CD4-positive, alpha-beta T cell treated with Interleukin-6 at 100 ng/mL for 8 hours (primary cell): ENCODE measurements at places on chromosomes 6 and 20.
A peak's percentile ranks its signal among the peaks of the same experiment; 100 is the strongest.

DNA sequence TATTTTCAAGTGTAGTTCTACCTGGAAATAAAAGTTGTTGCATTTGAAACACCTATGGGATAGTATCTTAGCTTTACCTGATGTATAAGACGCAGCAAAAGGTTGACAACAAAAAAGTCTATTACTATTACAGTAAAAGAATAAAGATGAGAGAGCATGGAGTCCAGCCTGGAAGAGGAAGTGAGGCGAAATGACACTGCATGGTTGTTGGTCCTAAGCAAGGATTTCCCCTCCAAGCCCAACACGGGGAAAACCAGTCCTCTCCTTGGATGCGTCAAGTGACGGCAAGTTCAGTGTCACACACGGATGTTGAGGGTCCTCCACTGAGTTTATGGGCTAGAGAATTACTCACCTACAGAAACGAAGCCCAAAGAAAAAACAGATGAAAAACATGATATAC lies 51.7 kb downstream of the COL11A2 start:
- DNase-seq = no peak

DNA sequence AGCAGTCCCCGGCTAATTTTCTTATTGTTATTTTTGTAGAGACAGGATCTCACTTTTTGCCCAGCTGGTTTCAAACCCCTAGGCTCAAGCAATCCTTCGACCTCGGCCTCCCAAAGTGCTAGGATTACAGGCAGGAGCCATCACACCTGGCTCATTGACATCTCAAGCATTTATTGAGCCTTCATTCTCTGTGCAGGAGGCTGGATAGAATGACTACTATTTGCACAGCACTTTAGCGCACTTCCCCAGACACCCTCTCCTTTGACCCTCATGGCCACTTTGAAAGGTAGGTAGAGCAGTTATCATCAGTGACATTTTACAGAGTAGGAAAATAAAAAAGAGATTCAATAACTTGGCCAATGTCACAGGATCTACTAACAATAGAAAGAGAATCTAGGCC lies 124.0 kb upstream of the STXBP5 start:
- DNase-seq = no peak

DNA sequence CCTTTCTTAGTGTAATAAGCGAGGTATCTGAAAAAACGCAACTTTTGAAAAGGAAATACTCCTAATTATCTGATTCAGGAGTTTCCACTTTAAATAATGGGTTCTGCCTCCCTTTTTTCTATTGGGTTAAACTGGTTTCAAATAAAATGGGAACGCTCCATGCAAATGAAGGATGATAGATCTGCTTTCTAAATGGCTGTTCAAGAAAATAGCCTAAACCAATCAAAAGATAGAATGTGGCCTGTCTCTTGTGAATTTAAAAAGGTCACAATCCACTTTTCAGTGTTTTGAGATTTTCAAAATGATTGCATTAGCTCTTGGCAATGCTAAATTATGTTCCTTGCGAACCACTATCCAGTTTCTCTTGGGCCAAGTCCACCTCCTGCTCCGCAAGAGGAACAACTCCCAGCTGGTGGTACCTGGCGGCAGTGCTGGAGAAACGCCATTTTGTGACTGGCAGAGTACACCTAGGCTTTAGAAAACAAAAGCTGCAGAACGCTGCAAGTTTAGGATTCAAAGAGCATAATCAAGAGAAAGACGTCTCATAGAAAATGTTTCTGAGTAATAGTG lies 56.7 kb downstream of the TRIM38 start:
- no peak for DNase-seq

- DNase-seq = peak; percentile 44
Observed at GRCh38 chr20:37615340-37616109, 78.3 kb upstream of the CTNNBL1 start.

DNA sequence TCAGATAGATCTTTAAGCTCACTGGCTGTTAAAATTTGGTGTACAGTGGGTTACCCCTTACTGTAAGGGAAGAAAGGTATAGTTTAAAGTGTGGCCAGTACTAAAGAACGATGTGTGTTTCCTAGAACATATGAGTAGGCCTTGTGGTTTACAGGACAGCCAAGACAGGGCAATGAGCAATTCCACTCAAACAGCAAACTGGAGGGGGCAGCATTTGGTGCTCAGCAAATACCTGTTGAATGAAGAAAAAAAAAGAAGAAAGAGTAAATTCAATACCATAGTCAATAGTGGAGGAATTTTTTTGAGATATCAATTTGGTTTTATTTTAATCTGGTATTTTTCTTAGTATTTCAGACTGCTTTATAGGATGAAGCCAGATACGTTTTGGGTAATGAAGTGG lies 3.8 kb upstream of the NCOA5 start:
- DNase-seq = no peak

GRCh38 chr6:109701774-109702173 lies 10.7 kb downstream of the FIG4 start:
- no peak for DNase-seq

GRCh38 chr20:16922834-16923233 lies 174.7 kb downstream of the OTOR start:
- DNase-seq = no peak

GRCh38 chr6:152136449-152136825 lies 329.0 kb downstream of the ESR1 start:
- no peak for DNase-seq

DNA sequence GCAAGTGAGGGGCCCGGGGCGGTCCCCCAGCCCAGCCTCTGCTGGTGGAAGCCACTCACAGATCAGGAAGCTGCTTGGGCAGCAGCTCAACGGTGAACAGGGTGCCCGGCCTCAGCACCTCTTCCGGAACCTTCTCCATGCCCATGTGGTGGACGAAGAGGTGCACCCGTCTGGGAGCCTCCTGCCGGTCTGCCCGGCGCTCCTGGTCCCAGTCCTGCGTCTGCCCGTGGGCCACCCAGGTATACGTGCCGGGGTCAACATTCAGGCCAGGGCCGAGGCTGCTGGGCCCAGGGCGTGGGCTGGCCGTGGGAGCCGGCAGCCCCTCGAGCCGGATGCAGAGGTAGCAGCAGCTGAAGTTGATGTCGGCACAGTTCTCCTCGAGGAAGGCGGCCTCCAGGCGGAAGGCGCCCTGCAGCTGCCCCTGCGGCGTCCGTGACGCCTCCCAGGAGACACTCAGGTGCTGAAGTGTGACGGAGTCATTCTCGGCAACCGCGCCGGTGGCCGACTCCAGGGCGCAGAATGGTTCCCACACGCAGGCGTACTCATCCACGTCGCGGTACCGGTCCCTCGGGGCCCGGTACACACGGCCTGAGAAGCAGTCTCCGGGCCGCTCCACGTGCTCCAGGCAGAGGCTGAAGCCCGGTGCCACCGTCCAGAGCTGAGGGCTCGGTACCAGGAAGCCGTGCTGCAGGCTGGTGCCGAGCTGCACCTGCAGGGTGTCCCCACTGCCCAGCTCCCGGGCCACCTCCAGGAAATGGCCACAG lies 8.7 kb downstream of the FNDC11 start:
- no peak for DNase-seq

DNA sequence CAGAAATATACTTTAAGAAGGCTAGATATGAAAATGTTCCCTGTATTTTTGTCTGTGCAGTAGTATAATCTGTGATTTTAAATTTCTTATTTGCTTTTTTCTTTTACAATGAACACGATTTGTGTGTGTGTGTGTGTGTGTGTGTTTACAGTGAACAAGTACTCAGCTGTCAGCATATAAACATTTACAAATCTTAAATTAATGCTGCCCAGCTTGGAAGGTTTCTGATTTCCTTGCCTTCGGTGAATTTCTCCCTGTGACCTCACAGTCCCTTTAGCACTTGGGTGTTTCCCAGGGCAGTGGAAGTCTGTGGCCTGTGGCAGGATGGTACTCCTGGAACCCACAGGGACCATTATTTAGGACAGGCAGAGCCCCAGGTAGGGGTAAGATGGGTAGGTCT lies 37.6 kb downstream of the TXLNB start:
- DNase-seq = no peak

DNA sequence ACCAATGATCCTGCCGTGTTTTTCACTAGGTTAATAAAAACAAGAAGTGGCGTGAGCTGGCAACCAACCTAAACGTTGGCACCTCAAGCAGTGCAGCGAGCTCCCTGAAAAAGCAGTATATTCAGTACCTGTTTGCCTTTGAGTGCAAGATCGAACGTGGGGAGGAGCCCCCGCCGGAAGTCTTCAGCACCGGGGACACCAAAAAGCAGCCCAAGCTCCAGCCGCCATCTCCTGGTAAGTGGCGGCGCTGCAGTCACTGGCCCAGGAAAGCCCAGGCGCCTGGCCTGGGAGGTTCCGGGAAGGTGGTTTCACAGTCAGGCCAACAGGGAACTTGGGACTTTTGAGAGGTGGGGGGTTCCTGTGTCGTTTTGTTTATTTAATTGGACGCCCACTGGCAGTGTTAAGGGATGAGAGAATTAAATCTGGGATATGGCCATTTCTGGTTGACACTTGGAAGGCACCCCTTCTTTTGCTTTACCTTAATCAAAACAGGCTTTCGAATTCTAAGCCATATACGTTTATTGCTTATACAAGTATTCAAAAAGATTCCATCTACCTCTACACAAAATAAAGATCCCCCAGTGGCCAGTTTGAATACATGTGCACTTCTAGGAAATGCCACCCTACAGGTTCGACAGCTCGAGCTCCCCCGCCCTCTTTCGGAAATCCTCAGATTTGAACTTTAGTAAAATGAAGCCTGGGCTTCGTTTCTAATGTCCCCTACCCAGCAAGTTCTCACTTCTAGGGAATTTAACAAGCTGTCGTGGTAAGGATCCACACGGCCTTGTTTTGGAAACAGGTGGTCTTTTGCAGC lies 138.9 kb downstream of the TMEM242 start:
- peak; percentile 40 for DNase-seq

DNA sequence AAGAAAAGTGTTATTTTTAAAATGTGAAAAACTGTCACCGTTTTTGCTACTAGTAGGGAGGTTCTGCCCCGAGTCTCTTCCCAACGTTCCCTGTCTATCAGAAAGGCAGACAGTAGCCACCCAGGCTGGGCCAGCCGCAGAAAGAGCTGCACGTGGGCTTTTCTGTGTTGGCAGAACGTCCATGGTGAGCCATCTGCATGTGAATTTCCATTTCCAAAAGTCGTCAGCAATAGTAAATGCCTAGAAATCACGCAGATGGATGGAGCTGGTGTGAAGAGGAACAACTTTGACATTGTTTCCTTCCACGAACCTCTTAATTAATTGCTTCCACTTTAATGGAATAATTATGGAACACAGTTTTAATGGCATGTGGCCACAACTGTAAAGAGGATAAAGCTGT lies 97.5 kb downstream of the FAM120B start:
- no peak for DNase-seq

GRCh38 chr6:7727946-7728854 lies 2.3 kb downstream of the BMP6 start:
- no peak for DNase-seq

GRCh38 chr6:38137608-38138265 lies 318.2 kb downstream of the ZFAND3 start:
- DNase-seq = no peak

DNA sequence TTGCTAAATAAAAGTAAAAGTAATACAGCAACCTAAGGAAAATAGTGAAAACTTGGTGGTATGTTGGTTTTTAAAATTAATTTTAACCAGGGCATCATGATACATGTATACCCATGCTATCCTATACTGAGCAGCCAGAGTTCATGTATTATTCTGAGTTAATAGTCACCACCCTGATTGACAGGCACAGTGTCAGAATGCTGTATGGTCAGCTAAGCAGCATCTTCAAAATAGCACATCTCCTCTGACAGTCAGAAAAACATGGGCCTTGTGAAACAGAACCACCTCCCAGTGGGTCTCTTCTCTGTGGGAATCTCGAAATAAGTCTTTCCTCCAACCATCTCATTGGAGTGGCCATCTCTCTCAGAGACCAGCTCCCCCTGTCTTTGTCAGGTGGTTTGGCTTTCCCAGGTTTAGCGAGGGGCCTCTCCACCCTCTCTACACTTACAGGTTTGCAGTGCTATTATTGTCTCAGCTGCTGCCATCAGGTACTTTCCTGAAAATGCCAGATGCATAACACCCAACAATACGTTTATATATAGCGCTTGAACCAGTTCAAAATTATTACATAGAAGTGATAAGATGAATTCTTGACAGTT lies 47.1 kb upstream of the RNF8 start:
- no peak for DNase-seq
